ENCODE measurements at places on chromosomes 11 and 22.

- DNase-seq, result no peak
Measured at GRCh38 chr11:76156971-76157427, 49.3 kb downstream of the WNT11 start.

- DNase-seq, result no peak
Measured at GRCh38 chr11:117042689-117043088, 55.5 kb downstream of the SIK3 start.

GRCh38 chr11:94678236-94678635 lies 89.9 kb upstream of the AMOTL1 start:
- no peak for DNase-seq

- DNase-seq, result no peak
Measured at GRCh38 chr22:32185821-32186220, 19.1 kb downstream of the RFPL2 start.

DNA sequence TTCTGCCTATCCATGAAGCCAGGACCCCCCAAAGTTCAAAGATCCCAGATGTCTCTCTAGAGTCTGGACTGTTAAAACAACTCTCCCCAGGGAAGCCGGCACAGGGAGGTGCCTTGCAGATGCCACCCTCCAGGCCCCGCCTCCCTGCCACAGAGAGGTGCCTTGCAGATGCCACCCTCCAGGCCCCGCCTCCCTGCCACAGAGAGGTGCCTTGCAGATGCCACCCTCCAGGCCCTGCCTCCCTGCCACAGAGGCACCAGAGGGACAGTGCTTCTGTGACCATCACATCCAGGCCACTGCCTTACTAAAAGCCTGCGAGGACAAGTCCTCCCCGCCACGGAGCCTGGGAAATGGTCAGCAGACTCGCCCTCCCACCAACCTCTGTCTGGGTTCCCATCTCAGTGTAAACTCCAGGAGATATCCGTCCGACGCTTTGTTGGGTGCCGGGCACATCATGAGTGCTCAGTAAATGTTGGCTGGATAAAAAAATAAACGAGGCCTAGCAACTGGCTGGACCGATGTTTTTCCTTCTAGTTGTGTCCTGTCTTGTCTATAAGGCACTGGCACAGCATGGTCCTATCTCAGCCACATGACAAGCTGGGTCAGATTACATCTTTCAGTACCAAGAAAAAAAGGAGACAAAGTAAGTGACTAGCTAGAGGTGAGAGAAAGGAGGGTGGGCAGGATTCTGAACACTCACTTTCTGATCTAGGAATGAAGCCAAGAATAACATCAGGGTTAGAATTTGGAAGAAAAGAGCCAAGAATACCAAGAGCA lies 91.2 kb upstream of the CSNK2A3 start:
- no peak for DNase-seq

- DNase-seq, result no peak
Measured at GRCh38 chr11:115267871-115268270, 236.3 kb downstream of the CADM1 start.

DNA sequence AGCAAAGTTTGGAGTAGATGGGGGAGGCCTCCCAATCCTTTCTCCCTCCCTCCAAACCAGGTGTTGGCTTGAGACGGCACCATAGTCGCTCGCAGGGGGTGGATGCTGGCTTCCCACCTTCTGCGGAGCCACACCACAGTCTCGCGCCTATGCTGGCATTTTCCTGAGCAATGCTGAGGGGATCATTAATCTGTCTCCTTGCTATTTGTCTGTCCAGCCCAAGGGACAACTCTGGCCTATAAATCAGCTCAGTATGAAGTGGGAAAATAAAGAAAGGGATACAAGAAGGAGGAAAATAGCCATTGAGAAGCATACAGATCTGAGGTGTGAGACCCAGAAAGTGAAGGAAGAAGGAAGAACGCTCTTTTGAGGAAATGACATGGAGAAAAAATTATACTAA lies 53.5 kb upstream of the CADM1 start:
- DNase-seq, result no peak

DNA sequence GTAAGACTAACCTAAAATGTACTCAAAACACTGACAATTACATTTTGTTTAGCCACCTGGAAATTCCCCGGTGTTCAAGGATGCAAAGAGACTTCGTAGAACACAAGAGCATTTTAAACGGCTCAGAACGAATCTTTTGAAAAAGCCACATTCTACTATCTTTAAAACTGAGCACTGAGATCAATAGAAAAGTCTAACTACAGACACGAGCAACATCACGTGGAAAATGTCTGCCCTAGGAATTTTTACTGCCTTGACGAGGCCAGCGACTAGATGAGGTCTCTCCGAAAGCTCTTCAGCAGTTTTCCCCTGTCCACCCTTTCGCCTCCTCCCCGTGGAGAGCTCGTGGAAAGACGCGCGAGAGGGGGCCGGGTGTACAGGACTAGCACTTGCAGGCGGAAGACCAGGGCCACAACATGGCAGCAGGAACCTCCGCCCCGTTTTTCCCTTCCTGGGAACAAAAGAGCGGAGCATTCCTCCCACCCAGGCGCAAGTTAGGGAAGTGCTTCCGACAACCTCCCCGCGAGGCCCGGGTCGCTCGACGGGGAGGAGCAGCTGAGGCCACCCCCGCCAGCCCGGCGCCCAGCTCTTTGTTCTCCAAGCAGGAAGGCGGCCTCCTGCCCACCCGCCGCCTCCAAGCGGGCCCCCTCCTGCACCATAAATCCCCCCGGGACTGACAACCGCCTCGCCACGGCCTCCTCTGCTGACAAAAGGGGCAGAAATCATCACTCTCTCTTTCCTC lies 1.1 kb downstream of the EIF4G2 start:
- DNase-seq, result no peak

GRCh38 chr11:66479394-66480116 lies 679 bp upstream of the DPP3 start:
- no peak for DNase-seq

DNA sequence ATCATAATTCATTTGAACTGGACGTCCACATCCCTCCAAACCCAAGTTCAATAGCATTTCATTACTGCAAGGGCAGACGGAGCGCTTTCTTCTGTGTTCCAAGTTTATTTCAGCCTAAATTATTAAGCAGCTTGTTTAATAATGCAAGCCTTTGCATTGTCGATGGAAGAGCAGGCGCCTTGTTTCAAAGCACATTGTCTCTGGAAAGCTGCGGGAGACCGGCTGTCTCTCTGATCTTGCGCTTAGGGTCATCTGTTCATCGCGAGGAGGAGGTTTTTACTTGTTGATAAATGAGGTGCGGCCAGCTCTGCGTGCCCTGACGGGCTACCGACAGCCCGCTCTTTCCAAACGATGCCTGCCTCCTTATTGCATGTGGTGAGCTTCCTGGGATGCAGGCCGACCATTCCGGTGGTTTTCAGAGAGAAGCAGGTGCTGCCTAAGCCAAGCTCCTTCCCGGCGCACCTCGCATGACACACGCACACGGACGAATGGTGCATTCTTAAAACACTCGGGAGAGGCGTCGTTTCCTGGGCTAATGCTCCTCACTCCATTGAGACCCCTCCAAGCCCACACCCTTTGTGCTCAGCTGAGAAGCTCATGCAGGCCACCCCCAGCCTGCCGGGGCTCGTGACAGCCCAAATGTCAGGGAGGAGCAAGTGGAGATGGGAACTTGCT lies 456.9 kb downstream of the BRD1 start:
- no peak for DNase-seq

DNA sequence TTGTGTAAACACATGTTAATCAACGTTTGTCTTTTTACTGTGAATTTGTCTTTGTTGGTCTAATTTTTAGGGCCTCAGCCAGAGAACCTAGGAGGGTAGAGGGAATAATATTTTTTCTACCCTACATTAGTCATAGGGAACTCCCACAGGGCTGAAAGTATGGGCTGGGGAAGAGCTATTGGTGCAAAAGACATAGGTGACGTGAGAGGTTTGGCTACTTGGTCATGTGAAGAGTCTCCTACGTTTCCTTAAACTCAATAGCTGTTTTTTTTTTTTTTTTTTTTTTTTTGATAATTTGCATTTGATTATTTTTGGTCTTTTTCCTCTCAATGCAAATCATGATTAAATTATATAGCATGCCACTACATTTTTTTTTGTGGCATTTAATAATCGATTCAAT lies 15.9 kb upstream of the MMP7 start:
- DNase-seq, result no peak

DNA sequence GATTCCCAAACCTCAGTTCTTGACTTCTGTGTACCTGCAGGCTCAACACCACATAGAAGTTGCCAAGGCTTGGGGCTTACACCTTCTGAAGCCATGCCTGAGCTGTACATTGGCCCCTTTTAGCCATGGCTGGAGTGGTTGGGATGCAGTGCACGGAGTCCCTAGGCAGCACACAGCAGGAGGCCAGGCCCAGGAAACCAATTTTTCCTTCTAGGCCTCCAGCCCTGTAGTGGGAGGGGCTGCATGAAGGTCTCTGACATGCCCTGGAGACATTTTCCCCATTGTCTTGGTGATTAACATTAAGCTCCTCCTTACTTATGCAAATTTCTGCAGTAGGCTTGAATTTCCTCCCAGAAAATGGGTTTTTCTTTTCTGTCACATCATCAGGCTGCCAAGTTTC lies 94.6 kb downstream of the DEPDC5 start:
- DNase-seq, result no peak

GRCh38 chr11:130215531-130216220 lies 56.1 kb downstream of the ST14 start:
- no peak for DNase-seq

DNA sequence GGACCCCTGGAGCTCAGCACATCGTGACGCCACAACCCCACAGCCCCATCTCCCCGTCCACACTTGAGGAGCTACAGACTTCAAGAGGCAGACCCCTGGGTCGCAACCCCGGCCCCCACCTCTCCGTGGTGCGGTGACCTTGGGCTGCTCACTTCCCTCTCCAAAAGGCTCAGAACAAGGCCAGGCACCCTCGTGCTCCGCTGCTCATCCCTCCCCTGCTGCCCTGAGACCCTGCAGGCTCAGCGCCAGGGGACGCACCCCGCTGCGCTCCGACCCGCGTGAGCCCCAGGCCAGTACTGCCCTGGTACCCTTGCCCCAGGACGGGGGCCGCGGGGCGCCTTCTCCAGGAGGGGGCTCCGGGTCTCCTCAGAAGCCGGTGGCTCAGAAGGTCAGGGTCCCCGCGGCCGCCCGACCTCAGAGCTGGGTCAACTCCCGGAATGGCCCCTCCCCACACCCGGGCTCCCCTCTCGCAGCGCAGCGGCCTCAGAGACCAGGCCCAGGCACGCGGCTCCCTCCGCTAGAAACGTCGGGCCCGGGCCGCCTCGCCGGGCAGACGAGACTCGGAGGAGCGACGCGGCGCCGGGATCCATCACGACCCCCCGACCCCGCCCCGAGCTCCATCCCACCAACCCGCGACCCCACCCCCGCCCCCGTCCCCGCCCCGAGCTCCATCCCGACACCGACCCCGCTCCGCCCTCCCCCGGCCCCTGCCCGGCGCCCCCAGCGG lies 563 bp downstream of the GATD1 start:
- DNase-seq, result no peak

DNA sequence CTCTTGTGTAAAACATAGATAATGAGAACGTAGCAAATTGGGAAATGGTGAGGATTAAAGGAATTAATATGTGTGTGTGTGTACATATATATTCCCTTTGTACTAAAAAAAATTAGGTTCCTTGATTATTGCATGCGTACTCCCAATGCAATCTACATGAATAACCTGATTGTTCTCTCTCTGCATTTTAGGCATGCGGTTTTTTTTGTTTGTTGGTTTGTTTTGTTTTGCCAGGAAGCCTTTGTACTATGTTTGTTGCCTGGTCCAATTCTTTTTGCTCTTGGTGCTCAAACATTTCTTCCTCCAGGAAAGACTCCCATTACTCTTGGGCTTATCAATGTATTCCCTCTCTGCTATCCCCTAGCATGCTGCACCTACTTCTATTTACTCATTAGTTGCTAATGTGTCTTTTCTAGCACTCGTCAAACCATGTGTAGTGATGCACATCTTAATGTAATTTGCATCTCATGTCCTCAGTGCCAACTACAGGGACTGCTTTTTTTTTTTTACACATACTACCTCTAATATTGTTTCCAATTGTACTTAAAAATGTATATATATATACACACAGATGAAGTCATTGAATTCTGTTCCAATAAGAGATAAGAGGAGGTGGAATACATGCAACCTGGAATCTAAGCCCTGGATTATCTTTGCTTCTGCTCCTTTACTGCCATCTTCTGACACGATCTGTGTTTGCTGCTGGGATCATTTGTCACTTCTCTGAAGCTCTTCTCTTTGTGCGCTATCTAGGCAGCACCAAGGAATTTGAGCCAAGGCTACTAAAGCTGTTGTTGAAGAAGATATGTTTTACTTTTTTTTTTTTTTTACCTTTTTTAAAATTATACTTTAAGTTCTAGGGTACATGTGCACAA lies 197.2 kb upstream of the ANO3 start:
- no peak for DNase-seq

DNA sequence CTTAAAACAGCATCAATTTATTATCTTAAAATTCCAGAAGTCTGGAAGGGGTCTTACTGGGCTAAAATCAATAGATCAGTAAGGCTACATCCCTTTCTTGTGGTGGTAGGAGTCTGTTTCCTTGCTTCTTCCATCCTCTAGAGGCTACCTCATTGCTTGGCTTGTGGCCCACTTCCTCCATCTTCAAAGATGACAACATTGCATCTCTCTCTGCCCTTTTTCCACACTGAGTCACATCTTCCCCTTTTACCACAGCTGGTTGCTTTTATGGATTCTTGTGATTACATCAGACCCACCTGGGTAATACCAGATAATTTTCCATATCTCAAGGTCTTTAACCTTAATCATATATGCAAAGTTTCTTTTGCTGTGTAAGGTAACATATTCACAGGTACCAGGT lies 60.9 kb downstream of the GRIA4 start:
- no peak for DNase-seq

DNA sequence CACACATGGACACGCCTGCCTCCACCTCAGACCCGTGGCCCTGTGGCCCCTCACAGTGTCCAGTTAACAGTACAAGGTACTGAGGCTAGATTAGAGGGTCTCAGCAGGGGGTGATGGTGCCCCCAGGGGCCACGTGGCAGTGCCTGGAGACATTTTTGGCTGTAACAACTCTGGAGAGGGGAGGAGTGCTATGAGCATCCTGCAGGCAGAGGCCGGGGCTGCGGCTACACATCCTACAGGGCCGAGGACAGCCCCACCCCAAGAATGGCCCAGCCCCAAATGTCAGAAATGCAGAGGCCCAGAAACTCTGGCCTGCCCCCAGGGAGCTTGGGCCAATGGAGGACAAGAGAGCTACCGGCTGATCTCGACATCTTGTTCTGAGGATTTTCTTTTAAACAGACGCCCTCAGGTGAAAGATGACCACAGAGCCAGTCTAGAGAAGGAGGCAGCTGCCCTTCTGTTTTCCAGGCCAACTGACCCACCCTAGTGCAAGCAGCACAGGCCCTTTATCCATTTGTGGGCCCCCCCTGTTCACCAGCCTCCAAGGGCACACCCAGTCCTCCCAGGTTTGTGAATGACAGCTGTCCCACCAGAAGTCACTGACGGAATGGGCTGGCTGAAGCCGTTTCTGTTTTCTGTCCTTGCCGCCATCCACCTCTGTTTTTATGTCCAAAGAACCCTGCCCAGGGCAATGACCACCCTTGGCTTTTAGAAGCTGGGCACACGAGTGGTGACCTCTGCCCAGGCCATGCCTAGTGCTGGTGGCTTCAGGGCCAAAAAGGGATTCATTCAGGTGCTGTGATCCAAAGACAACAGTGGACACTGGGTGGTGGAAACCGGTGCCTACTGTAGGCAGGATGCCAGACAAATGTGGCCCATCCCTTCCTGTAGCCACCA lies 85.2 kb upstream of the LINC01488 start:
- DNase-seq, result no peak
